ENCODE measurements at places on chromosomes 7 and 10.

DNA sequence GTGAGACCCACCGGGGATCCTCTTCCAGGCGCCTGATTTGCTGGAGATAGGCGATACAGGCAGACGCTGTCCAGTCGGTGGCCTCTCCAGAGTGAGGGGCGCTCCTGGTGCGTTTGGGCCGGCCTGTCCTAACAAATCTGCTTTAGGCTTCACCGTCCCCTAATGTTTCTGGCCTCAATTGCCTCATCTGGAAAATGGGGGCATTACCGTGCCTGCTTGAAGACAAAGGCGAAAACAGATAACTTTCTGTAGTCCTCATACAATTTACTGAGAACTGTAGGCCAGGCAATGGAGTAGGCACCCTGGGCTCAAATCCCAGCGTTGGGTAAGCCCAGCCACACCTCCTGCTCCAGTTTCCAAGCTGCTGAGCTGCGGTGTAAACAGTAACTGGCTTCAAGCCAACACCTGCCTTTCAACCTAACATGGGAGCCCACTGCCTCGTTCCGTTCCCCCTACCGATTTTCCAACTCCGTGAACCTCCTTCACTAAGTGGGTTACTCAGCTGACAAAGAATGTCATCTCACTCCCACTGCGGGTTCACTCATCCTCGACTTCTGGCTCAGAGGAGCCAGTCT lies 589 bp upstream of the ZFAND4 start:
- no peak for DNase-seq

DNA sequence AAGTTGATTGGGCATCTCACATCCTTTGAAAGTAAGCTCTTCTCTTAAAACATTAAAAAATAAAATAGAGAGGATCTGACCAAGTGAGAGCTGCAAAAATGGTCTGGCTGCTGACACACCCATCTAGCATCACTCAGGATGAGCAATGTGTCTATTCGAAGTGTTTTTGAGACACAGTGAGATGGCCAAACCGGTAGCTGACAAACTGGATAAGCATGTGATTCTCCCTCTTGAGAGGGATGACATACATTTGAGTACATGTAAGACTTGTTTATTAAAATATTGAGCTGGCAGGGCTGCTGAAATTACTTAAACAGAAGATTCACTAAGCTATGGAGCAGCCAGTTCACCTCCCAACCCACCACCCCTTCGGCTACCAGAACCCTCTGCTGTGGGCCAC lies 333.9 kb downstream of the ADRA2A start:
- DNase-seq: no peak

- no peak for DNase-seq
These were observed 2.7 kb downstream of the REPIN1 start for GRCh38 chr7:150371131-150371995.

DNA sequence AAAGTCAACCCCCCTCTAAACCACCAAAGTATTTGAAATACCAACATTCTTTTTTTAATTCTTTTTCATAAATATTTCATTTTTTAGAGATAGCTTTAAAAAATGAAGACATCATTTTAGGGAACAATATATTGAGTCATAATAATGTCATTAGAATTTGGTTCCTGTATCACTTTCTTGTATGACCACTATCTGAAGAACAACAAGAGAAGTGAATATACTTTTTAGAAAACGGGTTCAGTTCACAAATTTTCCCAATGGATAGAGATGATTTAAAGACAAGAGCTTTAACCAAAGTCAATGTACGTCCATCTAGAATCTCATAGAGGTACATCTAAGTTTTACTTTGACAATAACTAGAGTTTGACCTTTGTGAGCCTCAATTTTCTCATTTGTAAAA lies 48.2 kb downstream of the CUBN start:
- no peak for DNase-seq

GRCh38 chr10:104966563-104967297 lies 325.6 kb downstream of the SORCS3 start:
- no peak for DNase-seq

DNA sequence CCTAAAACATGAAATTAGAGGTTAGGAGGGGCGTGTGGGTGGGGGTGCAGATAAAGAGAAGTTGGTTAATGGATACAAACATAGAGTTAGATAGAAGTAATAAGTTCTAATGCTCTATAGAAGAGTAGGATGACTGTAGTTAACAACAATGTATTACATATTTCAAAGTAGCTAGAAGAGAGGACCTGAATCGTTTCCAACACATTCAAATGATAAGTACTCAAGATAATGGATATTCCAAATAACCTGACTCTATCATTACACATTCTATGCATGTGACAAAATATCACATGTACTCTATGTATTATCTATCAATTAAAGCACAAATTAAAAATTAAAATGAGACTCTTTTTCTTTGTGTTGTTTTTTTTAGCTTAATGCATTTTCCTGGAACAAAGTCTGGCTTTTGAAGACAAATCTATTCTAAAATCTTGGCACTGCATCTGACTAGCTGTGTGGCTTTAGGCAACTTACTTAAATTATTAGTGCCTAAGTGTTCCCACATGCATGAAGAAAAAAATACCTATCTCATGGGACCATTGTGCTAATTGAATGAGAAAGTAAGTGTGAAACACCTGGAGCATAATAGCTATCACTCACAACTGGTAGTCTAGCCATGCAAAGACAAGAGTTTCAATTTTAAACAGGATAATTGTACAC lies 75.7 kb downstream of the SEMA3C start:
- no peak for DNase-seq

DNA sequence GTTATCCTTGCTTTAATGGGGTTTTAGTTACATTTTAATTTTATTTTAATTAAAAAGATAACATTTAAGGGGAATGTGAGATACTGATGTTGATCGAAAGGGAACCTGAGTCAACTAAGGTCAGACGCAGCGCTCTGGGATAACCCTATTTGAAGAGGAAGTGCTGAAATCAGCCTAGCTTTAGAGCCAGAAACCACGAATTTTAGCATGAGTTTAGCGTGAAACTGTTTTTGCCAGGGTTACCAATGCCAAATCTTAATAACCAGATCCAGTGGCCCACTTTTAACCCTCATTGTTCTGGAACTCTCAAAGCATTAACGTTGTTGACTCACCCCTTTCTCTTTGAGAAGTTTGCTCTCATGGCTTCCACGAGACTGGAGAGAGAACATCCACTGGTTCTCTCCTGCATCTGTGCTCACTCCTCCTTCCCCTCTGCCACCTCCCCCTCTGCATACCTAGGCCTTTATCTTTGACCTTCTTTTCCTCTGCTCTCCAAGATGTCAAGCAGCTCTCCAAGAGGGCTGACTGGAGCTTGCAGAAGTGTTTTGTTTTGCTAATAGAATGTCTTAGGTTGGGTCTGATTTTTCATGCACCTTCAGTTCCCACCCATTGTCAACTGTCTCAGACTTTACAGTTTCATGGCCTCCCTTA lies 198.3 kb upstream of the CELF2 start:
- no peak for DNase-seq

DNA sequence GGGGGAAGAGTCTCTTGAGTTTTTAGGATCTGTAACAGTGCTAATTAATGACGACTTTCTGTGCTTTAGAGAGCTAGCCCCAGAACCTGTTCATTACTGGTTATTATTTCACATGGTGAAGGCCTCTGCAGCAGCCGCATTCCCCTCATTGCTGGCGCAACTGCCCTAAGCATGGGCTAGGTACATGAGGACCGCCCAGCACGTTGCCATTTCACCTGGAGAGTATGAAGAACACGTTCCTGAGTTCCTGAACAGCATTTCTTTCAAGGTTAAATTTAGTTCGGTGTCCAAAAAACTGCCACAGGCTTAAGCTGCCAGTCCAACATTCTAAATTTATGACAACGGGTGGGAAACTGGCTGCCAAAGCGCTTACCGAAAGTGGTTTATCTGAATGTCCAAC lies 177.0 kb downstream of the DNAH11 start:
- DNase-seq: no peak

DNA sequence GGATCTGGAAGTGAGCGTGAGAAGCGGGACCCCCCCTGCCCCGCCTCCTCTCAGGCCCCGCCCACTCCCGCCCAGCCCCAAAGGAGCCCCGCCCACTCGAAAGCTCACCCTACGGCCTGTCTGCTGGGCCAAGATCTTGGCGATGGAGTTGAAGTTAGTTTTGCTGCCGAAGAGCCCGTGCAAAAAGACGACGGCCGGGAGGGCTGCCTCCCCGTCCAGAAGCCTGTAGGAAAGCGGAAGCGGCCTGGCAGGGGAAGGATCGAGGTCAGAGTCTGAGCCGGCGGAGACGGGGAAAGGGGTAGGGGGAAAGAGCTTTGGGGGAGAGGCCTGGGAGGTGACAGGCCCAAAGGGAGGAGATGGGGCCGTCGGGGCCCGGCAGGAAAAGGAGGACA lies 386 bp downstream of the ABHD11 start:
- peak; percentile 53 for DNase-seq

DNA sequence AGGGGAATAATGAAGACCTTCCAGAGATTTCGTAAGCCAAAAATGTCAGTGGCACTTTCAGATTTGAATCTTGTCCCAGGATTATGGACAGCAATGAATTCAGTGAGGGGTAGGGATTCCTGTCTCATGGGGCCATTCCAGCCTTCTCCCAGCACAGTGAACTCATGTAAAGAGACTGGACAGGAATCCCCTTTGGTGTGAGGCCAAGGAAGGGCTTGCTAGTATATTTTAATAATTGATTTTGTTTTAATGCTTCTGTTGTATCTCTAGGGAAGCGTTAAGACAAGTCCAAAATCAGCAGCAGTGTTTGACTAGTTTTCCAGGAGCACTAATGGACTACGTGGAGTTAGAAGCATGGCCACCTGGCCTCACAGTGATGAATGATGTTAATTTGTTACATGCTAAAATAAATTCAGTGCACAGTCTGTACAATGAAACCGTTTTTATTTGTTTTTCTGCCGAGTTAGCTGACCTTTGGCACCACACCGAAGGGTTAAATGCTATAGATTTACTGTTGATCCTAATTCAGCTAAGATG lies 214.0 kb upstream of the DKK1 start:
- DNase-seq: no peak

DNA sequence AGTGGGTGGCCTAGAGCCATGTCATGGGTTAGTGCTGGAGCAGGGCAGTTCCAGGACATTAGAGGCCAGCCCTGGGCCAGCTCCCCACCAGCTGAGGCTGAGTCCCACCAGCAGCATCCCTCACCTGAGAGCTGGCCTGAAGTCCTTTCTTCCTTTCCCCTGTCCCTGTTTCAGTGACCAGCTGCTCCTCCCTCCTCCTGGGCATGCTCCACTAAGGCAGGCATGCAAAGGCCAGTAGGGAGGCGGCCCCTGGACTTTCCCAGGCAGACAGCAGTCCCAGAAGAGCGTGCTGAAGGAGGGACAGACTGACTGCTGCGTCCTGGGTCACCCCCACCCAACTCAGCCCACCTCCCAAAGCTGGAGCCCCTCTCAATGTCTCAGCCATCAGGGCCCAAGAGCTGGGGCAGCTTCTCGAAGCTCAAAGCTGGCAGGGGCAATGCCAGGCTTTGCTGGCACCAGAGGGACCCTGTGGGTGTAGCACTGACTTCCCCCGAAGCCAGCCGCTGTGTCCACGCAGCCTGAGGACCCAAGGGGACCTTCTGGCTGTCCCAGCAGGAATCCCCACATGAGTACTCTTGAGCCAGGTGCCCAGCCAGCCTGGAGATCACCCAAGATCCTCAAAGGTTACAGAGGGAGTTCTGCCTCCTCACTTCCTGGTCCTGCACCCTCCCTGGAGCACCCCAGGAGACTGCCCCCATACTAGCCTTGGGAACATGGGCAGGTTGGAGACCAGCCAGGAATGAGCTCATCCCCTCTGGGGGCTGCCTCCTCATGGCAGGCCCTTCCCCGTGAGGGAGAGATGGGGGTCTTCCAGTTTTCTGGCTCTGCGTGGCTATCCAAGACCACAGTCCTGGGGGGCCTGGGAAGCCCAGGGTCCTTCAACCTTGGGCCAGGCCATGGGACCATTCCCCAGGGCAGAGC lies 35.2 kb upstream of the RET start:
- no peak for DNase-seq

DNA sequence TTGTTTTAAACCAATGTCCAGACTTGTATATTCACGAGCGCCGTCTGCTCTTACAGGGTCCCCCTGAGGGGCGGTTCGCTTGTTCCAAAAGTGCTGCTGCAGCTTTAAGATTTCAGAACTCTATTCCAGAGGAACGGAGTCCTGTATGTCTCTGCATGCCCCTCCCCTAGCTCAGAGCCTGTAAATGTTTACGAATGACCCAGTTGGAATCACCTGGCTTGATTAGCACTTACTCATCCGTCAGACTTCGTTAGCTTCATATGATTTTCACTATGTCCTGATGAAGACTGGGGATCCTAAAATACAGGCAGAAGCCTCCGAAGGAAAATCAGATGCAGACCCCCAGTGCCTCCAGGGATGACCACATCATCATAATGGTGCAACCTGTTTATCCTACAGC lies 4.5 kb upstream of the CHST15 start:
- DNase-seq: no peak

DNA sequence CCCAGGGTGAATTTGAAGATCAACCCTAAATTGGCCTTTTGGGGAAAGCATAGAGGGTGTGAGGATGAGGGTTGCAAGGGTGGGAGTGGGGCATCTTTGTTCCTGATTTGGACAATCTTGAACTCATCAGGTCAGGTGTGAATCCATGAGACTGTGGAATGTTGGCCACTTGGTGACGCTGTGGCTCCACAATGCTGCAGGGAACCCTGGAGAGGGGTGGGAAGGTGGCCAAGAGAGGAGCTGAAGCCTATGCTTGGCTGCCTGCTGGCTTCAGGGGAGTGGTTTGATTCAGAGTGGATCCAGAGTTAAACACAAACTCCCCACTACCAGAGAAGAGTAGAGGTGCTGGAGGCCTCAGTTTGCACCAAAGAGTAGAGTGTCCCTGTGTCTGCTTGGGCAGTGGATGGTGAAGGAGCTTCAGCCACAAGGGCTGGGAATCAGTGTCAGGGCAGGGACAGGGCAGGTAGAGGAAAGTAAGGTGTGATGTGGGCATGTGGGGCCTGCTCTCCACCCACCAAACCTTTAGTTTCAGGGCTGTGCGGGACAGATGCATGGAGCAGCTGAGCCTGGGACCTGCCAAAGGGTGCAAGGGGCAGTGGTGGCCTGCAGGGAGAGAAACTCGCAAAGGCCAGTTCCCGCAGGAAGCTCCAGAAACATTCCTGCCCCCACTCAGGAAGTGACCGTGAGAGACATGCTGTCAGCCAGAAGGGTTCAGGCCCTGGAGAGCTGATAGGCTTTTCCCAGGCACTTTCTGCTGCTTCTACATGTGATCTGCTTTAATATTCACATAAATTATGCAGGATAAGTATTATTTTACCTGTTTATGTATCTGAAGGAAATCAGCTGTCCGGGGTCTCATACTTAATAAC lies 81.0 kb upstream of the PRSS58 start:
- no peak for DNase-seq

DNA sequence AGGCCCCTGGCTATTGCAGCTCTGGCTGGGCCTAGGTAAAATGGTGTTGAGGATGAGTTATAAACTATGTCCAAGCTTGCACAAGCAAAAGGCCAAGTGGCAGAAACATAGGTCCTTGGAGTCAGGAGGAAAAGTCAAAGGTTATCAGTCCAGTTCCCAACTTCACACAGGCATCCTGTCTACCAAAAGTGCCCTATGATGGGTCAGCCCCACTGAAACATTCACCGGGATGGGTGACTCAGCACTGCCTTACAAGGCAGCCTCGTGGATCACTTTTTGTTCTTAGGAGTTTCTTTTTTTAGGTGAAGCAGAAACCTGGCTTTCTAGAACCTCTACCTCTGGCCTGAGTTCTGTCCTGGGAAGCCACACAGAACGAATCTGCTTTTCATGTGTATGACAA lies 158.8 kb upstream of the LYZL2 start:
- DNase-seq: no peak

- no peak for DNase-seq
These were observed 33.3 kb upstream of the PON1 start for GRCh38 chr7:95357623-95358022.
